ENCODE measurements at places on chromosomes 4 and X. TPM values are rescaled to one million over a fixed set of nuclear protein-coding genes. Genes with fewer than 3 reads are reported as not detected.

The MAGEE1 gene
- 0.25 TPM for total RNA-seq

The AGTR2 gene
- not detected for total RNA-seq

The ASB11 gene
- total RNA-seq: not detected

The GBA3 gene
- not detected for total RNA-seq

The SPANXN4 gene
- not detected for total RNA-seq

The LRRC66 gene
- total RNA-seq: 0.10 TPM

The PRRG1 gene
- 30.4 TPM for total RNA-seq

The RP2 gene
- total RNA-seq: 26.1 TPM

The BMP3 gene
- not detected for total RNA-seq

The KLHL13 gene
- total RNA-seq: 1.4 TPM

The OTC gene
- not detected for total RNA-seq

The PPBP gene
- total RNA-seq: not detected

The RIBC1 gene
- 0.33 TPM for total RNA-seq
